Muscle of leg (tissue), 16 donors: ENCODE measurements at places on chromosomes 1 and 21.
A peak's percentile ranks its signal among the peaks of the same experiment; 100 is the strongest.

DNA sequence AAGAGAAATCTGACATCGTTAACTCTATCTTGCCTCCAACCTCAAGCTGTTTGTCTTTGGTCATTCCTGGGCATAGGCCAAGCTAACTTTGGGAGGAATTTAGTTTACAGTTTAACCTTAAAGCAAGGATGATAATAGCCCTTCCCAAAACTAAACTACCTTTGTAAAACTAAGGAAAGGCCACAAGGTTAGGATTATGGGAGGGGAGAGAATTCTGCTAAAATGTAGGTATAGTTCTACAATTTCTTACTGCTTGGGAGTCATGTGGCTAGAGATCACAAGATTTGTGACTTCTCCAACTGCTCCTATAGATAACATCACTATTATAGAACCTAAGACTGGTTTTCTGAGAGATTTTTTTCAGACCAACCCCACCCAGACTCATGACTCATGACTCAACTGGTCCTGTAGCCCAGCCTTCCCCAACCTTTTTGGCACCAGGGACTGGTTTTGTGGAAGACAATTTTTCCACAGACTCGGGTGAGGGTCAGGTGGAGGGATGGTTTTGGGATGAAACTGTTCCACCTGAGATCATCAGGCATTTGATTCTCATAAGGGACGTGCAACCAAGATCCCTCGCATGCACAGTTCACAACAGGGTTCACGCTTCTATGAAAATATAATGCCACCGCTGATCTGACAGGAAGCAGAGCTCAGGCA lies 70.7 kb upstream of the MUTYH start:
- DNase-seq: no peak

DNA sequence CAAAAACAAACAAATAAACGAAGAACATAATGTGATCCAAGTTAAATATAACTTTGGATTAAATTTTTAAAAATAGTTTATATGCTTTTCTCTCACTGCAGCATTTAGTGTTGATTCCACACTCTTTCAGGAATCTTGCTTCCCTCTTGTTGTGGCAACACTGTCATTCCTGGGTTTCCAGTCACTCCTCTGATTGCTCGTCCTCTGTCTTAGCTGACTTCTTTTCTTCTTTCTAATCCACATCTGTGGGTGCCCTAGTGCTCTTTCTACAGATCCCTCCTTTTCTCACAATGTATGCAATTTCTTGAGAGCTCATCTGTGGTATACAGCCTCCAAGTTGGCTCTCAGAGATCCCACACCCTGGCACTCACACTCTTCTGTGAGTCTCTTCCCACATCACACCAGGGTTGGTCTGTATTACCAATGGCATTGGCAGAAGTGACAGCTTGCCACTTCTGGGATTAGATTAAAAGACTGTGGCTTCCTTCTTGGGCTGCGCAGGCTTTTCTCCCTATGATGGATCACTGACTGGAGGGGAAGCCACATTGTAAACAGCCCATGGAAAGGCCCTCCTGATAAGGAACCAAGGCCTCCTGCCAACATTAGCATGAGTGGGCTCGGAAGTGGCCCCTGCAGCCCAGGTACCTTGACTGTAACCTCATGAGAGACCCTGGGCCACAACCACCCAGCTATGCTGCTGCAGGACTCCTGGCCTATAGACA lies 11.5 kb upstream of the MYOC start:
- DNase-seq: peak; percentile 43

DNA sequence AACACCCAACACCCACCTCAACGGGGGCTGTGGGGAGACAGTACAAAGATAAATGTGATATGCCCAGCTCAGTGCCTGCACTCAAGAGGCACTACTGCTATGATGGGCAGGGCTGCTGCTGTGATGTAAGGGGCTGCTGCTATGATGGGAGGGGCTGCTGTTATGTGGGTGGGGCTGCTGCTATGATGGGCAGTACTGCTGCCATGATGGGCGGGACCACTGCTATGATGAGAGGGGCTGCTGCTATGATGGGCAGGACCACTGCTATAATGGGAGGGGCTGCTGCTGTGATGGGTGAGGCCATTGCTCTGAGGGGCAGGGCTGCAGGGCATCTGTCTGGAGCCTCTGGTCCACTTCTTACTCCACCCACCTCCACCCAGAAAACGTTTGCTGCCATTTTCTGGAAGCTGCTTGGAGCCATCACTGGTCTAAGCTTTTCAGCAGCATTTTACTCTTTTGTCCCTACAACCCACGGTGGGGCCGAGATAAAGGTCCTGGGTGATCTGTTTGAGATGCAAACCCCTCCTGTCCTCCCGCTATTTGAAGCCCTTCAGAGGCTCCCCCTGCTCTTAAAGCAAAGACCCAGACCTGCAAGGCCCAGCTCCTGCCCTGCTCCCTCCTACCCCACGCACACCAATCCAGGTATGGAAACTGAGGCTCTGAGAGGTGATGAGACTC lies 656.9 kb downstream of the PTPRU start:
- no peak for DNase-seq

GRCh38 chr1:219773775-219774174 lies 154.6 kb downstream of the SLC30A10 start:
- no peak for DNase-seq

DNA sequence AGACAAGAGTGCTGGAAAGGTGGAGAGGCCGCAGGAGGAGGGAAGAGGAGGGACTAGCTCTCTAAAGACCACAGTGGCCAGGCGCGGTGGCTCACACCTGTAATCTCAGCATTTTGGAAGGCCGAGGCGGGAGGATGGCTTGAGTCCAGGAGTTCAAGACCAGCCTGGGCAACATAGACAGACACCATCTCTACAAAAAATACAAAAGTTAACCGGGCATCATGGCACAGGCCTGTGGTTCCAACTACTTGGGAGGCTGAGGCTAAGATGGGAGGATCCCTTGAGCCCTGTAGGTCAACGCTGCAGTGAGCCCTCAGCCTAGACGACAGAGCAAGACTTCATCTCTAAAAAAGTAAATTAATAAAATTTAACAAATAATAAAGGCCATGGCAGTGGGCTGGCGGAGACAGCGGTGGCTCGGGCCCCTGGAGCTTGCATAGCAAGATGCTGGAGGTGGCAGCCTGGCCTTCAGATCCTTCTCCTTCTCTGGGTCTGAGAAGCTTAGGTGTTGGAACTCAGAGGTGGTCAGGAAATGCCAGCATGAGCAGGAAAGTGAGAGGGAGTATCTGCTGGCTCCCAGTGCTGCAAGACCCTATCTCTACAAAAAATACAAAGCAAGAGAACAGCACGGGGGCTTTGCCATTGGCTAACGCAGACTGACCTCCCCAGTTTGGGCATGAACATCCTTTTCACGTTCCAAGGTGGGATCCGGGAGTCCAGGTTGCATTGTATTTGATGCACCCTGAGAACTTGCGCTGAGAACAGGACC lies 10.7 kb downstream of the WNT3A start:
- no peak for DNase-seq

DNA sequence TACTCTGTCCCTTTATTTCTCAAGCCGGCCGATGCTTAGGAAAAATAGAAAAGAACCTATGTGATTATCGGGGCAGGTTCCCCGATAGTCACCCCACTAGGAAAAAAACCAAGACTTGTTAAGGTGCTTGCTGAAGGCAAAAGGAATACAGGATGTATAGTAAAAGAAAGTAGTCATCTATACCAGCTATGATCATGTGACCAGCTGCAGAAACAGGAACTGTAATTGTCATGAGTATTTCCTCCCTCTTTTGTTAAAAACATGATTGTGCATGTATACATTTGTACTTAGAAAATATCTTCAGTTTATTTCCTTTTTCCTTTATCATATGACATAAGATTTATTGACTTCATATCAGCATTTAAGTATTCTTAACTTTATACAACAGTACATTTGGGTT lies 30.5 kb downstream of the PIGK start:
- DNase-seq: no peak

DNA sequence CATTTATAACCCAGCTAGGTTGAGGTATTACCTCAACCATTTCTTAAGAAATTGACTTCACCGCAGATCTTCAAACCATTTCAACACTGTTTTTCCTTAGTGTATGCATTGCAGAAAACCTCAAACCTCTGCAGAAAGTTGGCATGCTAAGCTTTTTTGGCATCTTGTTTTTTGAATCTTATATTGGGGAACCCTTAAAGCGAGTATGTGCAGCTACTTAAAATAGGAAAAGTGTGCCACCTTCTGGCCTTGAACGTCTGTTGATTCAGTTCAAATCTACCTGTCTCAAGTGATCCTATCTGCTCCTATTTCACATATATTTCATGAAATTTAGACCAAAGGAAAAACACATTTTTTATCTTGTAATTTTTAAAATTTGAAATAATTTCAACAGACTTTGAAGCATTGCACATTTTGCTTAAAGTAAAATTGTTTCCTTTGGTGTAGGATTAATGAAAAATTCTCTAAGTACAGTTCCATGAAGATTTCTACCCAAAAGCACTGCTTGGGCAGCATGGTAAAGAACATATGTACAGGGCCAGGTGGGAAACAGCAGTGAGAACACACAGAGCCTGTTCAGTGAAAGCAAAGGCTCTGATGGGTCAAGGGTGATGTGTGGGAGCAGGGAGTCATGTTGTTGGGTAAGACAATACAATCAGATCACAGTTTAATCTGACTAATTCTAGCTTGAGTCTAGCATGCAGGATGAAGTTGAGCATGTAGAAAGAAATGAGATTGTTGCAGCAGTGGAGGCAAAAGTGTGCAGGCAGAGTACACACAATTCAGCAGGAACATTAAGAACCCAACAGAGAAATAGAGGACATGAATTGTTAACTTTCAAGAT lies 17.2 kb downstream of the HENMT1 start:
- peak; percentile 81 for DNase-seq

DNA sequence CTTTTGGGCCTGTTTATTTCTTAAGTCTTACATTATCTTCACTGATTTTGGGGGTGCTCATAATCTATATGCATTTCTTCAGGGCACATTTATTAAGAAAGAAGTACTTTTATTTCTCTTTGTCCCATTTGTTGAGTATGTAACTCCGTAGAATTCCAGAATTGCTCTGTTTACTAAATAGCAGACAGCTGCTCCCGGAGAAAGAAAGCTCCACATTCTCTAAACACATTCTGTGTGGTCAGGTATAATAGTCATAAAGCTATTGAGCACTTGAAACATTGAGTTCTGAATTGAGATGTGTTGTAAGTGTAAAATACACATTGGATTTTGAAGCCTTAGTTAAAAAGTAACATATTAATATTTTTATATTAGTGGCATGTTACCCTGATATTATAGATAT lies 206.5 kb downstream of the SPATA17 start:
- no peak for DNase-seq

DNA sequence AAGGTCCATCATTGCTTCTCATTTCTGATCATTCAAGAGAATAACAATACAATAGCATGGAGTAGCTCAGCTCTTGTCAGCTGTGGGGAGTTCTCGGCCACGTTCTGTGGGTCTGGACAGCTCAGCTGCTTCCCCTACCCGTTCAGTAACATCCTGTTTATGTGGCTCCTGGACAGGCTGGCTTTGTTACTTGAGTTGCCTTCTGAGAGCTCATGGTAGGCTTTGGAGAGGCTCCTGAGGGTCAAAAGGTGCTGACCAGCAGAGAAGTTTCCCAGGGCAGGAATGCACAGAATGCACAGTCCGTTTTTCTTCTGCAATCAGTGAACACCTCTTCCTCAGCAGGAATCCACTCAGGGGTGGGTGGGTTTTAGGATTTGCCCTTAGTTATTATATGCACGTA lies 36.0 kb downstream of the KAZN start:
- no peak for DNase-seq

DNA sequence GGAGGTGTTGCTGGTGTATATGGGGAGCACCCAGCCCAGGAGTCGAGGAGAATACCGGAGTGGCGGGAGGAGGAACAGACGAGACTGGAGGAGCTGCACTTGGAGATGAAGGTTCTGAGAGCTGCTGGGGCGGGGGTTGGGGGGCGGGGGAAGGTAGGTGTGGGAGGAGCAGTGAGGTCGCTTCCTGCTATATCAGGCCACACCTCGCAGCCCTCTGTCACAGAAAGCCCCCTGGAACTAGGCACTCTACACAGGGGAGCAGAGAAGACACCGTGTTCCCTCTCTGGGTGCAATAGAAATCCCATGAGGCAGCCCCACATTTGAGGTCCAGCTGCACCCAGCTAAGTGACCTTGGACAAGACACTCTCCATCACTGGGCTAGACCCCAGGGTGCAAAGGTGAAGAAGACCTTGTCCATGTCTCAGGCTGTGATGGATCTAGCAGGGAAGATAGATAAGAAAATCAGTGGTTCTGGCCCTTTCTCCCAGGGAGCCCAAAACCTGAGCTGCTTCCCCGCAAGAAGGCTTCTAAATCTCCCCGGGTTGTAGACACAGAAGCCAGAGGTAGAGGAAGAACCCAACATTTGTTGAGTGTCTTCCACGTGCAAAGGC lies 155.8 kb upstream of the EDN2 start:
- no peak for DNase-seq

DNA sequence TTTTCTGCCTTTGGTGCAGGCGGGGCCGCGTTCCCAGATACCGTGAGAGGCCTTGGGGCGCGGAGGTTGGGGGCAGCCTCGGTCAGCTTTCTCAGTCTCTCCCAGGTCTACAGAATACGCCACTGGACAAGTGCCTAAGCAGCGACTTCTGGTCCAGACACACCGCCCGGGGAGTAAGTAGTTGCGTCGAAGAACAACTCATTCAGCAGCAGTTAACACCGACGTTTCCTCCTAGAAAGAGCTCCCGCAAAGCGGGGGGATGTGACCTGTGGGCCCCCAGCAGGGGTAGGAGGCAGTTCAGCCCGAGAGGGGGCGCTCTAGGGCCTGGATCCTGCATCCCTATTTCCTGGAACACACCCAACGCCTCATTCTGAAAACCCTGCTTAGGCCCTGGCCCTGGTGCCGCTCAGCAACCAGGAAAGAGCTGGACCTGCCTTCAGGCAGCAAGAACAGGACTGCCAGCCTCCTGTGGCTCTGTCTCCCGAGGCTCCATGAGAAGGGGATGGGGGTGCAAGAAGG lies 6.5 kb upstream of the BARHL2 start:
- DNase-seq: no peak

DNA sequence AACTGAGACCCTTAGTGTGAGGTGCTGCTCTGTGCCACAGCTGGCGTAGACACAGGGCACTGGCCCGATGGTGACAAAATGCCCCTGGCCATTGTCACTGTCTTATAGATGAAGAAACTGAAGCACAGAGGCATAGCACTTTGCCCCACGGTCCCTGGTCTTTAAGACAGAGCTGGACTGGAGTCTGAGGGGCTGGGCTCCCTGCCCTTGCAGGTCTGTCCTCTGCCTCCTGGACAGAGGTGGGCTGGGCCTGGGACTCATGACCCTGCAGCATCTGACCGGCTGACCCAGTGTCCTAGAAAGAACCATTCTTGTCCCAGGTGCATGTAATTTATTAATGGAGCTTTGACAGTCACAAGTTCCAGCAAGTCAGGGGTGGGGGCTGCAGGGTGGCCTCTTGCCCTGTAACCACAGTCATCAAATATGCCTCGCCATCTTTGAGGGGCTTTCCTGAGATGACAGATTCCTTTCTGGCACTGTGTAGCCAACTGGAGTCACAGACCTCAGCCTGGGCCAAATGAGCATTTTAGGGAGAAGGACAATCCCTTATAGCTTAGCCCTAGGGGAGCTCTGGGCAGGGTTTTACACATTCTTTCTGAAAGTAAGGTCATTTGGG lies 6.1 kb downstream of the SLFNL1 start:
- DNase-seq: no peak

- no peak for DNase-seq
Observed at GRCh38 chr1:44964396-44964795, 22.0 kb downstream of the EIF2B3 start.

GRCh38 chr1:58883888-58884482 lies 100.1 kb upstream of the JUN start:
- DNase-seq: peak; percentile 64

GRCh38 chr1:11703357-11704193 lies 12.1 kb downstream of the DRAXIN start:
- no peak for DNase-seq

- no peak for DNase-seq
Observed at GRCh38 chr1:35691571-35692220, 27.0 kb downstream of the C1orf216 start.
